Pancreas (tissue), 10 donors: ENCODE measurements at places on chromosomes 5 and 9.

DNA sequence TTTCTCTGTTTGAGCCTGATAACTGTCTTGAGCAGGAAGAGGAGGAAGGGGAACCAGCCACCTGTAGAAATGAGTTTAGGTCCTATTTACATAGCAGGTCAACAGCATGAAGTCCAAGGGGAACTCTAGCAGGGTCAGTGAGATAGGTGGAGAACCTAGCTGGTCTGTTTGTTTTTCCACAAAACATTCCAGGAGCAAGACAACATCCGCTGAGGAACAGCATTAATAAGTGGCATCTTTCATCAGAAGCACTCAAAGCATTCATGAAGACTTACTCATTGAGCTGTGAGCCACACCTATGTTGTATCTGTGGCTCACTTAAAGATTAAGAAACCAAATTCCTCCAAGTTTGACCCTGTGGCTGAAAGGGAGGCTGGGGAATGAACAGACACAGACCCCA lies 115.9 kb downstream of the ACTBL2 start:
- H3K36me3 ChIP-seq: no peaks in the 10 kb centered on the region
- no peak overlapping the region for H3K4me3 ChIP-seq
- H3K27ac ChIP-seq: no peak overlapping the region
- no peaks in the 10 kb centered on the region for H3K4me1 ChIP-seq
- H3K27me3 ChIP-seq: no peaks in the 10 kb centered on the region
- no peak for DNase-seq

DNA sequence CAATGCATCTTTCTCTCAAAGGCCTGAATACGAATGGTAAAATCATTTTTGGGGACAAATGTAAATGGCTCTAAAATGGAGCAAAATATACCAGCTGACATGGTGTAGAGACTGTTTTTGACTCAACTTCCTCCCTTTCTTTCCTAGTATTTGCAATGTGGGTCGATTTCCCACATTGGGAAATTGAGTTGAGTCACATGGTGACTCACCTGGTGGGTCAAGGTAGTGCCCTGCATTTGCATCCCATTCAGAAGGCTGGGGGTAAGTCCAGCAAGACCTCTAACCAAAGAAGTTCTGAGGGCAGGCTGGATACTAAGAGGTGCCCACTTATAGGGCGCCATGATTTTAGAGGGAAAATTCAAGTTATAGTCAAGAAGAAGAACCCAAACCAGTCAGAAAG lies 179.6 kb upstream of the MPDZ start:
- H3K27ac ChIP-seq: no peak overlapping the region
- H3K4me1 ChIP-seq: no peaks in the 10 kb centered on the region
- no peak overlapping the region for H3K4me3 ChIP-seq
- H3K27me3 ChIP-seq: no peaks in the 10 kb centered on the region
- DNase-seq: no peak
- no peaks in the 10 kb centered on the region for H3K36me3 ChIP-seq

GRCh38 chr9:114021578-114021977 lies 56.5 kb downstream of the AMBP start:
- H3K4me1 ChIP-seq: no peaks in the 10 kb centered on the region
- DNase-seq: no peak
- H3K27ac ChIP-seq: no peak overlapping the region
- H3K27me3 ChIP-seq: no peaks in the 10 kb centered on the region
- H3K36me3 ChIP-seq: no peaks in the 10 kb centered on the region

GRCh38 chr9:128027705-128028104 lies 39.4 kb downstream of the NAIF1 start:
- H3K27me3 ChIP-seq: no peaks in the 10 kb centered on the region
- no peak overlapping the region for H3K4me3 ChIP-seq
- no peaks in the 10 kb centered on the region for H3K4me1 ChIP-seq
- no peak for DNase-seq

DNA sequence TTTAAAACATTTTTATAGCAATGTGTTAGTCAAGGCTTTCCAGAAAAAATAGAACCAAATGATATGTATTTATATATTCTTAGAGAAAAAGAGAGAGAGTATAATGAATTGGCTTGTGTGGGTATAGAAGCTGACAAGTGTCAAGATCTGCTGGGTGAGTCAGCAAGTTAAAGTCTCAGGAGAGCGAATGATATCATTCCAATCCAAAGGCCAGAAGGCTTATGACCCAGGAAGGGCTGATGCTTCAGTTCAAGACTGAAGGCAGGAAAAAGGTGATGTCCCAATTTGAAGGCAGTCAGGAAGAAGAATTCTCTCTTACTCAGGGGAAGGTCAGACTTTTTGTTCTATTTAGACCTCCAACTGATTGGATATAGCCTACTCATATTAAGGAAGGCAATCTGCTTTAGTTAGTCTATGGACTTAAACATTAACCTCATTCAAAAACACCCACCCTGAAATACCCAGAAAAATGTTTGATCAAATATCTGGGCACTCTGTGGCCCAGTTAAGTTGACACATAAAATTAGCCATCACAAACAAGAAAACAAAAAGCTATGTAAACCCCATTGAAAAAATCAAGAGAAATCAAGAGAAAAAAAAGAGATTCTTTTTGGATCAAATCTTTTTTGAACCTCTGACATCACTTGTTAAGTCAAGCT lies 189.6 kb downstream of the PIK3R1 start:
- H3K36me3 ChIP-seq: no peaks in the 10 kb centered on the region
- H3K27ac ChIP-seq: no peak overlapping the region
- no peaks in the 10 kb centered on the region for H3K4me1 ChIP-seq
- no peaks in the 10 kb centered on the region for H3K27me3 ChIP-seq
- no peak overlapping the region for H3K4me3 ChIP-seq

GRCh38 chr5:133034064-133034463 lies 7.7 kb upstream of the ZCCHC10 start:
- DNase-seq: no peak
- H3K27me3 ChIP-seq: no peaks in the 10 kb centered on the region
- H3K4me1 ChIP-seq: peaks cover 11% of the 10 kb centered on the region
- no peaks in the 10 kb centered on the region for H3K36me3 ChIP-seq

- H3K36me3 ChIP-seq: no peaks in the 10 kb centered on the region
- no peaks in the 10 kb centered on the region for H3K4me1 ChIP-seq
- no peak for DNase-seq
- no peaks in the 10 kb centered on the region for H3K27me3 ChIP-seq
- H3K27ac ChIP-seq: no peak overlapping the region
- peak overlapping the region; percentile 37 for H3K4me3 ChIP-seq
Observed at GRCh38 chr9:36765077-36765390, 192.3 kb downstream of the MELK start.

DNA sequence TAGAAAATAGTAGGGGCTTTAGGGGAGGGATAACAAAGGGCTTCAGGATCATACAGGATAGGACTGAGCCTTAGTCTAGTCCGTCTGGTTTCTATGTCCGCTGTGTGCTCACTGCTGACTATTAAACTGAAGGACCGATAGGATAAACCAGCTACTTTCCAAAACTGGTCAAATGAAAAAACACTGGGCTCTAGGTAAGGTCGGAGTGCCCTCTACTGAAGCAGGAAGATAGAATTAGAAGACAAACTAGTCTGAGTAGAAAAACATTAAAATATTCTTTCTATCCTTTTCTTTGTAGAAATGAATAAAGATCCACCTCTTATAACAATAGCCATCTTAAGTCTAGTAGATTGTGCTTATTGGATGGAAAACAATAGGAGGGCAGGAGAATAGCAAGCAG lies 133.6 kb downstream of the CEMIP2 start:
- H3K27ac ChIP-seq: no peak overlapping the region
- H3K4me1 ChIP-seq: no peaks in the 10 kb centered on the region
- no peak for DNase-seq
- no peaks in the 10 kb centered on the region for H3K36me3 ChIP-seq
- H3K27me3 ChIP-seq: no peaks in the 10 kb centered on the region

- H3K4me3 ChIP-seq: no peak overlapping the region
- peaks cover 63% of the 10 kb centered on the region for H3K27me3 ChIP-seq
- peak; percentile 32 for DNase-seq
- no peaks in the 10 kb centered on the region for H3K36me3 ChIP-seq
- no peak overlapping the region for H3K27ac ChIP-seq
Observed at GRCh38 chr9:77011973-77012821, 7.3 kb upstream of the FOXB2 start.

- H3K36me3 ChIP-seq: no peaks in the 10 kb centered on the region
- no peak overlapping the region for H3K4me3 ChIP-seq
- peak overlapping the region; percentile 97 for H3K27ac ChIP-seq
- H3K4me1 ChIP-seq: peaks cover 24% of the 10 kb centered on the region
- no peaks in the 10 kb centered on the region for H3K27me3 ChIP-seq
Observed at GRCh38 chr5:132498152-132498551, 7.6 kb upstream of the IRF1 start.

DNA sequence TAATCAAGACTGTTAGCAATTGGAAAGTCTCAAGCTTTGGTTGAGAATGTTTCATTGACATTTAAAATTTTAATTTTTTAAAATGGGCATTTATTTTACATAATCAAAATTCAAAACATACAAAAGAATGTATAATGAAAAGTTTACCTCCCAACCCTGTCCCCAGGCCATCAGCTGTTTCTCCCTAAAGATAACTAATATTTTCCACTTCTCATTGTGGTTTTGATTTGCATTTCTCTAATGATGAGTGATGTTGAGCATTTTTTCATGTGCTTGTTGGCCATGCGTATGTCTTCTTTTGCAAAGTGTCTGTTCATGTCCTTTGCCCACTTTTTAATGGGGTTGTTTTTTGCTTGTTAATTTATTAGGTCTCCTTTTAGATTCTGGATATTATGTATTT lies 11.4 kb upstream of the MACIR start:
- H3K4me3 ChIP-seq: no peak overlapping the region
- no peaks in the 10 kb centered on the region for H3K36me3 ChIP-seq
- H3K27me3 ChIP-seq: no peaks in the 10 kb centered on the region
- no peaks in the 10 kb centered on the region for H3K4me1 ChIP-seq
- H3K27ac ChIP-seq: no peak overlapping the region
- DNase-seq: no peak

DNA sequence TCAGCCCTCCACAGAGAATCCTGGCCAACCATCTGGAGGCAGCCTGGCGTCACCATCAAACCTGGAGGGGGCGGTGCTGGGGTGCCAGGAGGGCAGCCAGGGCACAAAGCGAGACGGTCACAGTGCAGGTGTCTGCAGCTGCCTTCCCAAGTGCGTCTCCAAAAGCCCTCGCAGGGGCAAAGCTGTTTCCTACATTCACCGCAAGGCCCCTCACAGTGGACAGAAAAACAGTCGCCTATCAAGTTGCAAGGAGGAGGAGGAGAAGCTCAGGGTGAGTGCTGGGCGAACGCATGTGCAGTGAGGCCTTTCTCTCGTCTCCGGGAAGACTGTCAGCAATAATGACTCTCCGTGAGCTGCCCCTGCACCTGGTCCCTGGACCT lies 18.0 kb upstream of the LHX3 start:
- no peaks in the 10 kb centered on the region for H3K4me1 ChIP-seq
- H3K27ac ChIP-seq: no peak overlapping the region
- no peak for DNase-seq
- no peaks in the 10 kb centered on the region for H3K36me3 ChIP-seq

GRCh38 chr5:71455427-71456361 lies at the start of gene BDP1:
BDP1 (plus strand) TSS chr5:71455651; CDS start chr5:71455878, 227 bp downstream.
- peak within 1 kb of the TSS; percentile 74 for H3K4me3 ChIP-seq
- peaks cover 14% of the 10 kb centered on the region for H3K36me3 ChIP-seq
- H3K27me3 ChIP-seq: no peaks in the 10 kb centered on the region
- DNase-seq: peak; percentile 98
- peak within 1 kb of the TSS; percentile 87 for H3K27ac ChIP-seq

DNA sequence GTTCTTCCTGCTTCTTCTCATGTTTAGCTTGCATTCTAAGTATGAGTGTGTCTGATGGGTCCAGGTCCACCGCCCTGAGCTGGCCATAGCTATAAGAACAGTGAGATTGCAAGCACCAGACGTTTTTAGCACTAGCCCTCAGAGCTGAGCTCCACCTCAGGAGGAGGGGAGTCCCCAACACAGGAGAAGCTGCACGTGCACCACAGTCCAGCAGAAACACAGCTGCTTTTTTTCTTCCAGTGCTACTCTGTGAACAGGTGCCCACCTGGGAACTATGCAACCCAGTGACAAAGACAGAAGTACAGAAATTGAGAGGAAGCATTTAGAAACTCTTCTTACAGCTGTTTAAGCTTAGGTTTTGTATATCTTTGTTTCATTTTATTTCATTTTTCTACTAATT lies 299.4 kb downstream of the MARCHF11 start:
- H3K27ac ChIP-seq: no peak overlapping the region
- H3K4me3 ChIP-seq: no peak overlapping the region
- no peaks in the 10 kb centered on the region for H3K36me3 ChIP-seq
- H3K4me1 ChIP-seq: no peaks in the 10 kb centered on the region
- H3K27me3 ChIP-seq: no peaks in the 10 kb centered on the region
- no peak for DNase-seq

GRCh38 chr9:82170866-82171265 lies 182.3 kb downstream of the SPATA31D1 start:
- H3K27ac ChIP-seq: no peak overlapping the region
- DNase-seq: no peak
- no peaks in the 10 kb centered on the region for H3K27me3 ChIP-seq
- H3K4me3 ChIP-seq: no peak overlapping the region
- no peaks in the 10 kb centered on the region for H3K4me1 ChIP-seq

DNA sequence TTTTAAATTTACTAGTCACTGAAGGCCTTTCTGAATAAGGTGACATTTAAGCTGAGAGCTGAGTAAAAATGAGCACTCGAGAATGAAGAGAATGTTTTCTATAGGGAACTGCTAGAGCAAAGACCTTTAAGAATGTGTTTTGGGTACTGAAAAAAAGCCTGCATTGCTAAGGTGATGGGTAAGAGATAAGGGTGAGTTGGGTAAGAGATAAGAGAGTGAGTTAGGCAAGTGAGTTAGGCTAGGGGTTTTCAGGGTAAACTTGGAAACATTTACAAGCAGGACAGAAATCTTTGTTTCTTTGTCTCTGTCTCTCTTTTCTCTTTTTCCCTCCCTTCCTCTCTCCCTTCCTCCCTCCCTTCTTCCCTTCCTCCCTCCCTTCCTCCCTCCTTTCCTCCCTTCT lies 5.6 kb downstream of the RAD23B start:
- no peaks in the 10 kb centered on the region for H3K36me3 ChIP-seq
- peaks cover 61% of the 10 kb centered on the region for H3K4me1 ChIP-seq
- H3K4me3 ChIP-seq: no peak overlapping the region
- H3K27me3 ChIP-seq: no peaks in the 10 kb centered on the region
- H3K27ac ChIP-seq: no peak overlapping the region
- no peak for DNase-seq

DNA sequence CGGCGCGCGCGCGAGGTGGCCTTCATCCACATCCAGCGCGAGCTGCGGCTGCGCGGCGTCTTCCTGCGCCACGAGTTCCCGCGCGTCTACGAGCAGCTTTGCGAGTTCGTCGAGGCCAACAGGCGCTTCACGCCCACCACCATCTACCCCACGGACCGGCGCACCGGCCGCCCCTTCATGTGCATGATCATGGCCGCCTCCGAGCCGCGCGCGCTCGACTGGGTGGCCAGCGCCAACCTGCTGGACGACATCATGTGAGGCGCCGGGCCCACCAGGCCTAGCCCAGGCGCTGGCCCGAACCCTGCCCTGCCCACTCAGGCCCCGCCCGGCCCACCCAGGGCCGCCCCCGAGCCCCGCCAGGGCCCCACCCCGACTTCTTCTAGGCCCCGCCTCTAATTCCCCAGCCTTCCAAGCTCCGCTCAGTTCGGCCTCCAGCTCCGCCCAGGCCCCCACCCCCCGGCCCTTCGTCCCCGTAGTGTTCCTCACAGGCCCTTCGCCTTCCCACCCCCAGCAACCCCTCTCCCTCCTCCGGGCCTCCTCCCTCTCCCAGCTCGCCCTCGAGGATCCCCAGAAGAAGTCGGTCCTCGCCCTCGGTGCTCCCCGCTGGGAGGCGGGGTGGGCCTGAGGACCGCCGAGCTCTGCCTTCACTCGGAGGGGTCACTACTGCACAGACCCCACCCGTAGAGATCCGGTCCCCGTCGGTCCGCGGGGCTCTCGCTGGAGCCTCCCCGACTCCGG lies 2.0 kb upstream of the PHPT1 start:
- peaks cover 28% of the 10 kb centered on the region for H3K4me1 ChIP-seq
- H3K4me3 ChIP-seq: peak overlapping the region; percentile 88
- DNase-seq: peak; percentile 70
- H3K27ac ChIP-seq: peak overlapping the region; percentile 74
- H3K27me3 ChIP-seq: no peaks in the 10 kb centered on the region
